ENCODE measurements at places on chromosomes 5 and 9.
A peak's percentile ranks its signal among the peaks of the same experiment; 100 is the strongest.

GRCh38 chr5:173456751-173457171, 128.5 kb upstream of the STC2 start:
- peak; percentile 67 for DNase-seq

GRCh38 chr5:110903966-110904365, 165.2 kb downstream of the SLC25A46 start:
- no peak for DNase-seq

DNA sequence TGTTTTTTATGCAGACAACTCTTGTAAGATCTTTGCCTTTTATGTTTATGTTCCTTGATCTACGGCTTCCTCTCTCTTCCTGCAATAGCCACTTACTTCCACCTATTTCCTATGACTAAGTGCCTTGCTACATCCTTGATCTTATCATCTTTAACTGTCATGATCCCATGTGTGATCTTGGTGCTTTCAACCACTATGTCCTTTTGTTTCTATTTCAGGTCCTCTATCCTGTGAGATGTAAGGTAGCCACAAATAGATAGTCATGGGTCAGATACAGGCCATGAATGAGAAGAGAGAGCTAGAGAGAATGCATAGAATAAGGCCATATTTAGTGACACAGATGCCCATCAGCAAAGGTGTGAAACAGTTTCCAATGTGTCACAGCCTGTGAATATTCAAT, 243.6 kb upstream of the HAPLN1 start:
- peak; percentile 10 for DNase-seq

GRCh38 chr5:96780626-96781025, 27.1 kb downstream of the ERAP1 start:
- DNase-seq = no peak

DNA sequence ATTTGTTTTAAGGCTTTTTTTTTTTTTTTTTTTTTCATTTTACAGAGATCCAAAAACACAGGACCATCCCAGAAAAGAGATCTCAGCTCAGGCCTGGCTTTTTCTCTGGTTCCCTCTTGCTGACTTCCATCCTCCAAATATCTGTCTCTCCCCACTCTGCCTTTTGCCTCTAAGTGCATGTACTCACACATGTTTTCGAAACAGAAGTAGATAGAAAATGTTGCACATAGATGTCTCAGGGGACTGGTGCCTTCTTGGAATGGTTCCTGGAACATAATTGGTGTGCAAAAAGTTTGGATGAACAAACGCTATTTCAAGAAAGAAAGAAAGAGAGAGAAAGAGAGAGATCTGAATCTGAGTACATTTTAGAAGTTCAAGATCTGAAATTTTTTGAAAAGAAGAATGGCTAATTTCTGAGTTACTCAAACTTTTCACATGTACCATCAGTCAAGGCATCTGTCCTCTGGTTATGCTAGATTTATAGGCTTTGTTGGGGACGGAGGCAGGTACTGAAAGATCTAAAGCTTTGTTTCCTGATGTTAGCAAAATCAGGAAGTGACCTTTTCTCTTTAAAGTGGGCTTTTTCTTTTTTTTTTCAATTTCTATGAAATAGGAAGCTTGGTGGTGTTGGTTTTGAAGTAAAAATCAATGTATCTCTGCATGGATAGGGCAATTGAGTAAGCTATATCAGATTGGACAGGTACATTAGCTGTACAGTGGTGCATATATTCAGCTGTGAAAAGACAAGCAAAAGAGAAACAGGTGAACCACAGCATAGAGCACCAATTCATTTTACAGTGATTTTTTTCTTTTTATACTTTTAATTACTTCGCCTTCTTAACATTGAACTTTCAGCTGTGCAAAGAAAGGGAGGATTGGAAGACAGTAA, 8.5 kb upstream of the TNFSF8 start:
- no peak for DNase-seq

DNA sequence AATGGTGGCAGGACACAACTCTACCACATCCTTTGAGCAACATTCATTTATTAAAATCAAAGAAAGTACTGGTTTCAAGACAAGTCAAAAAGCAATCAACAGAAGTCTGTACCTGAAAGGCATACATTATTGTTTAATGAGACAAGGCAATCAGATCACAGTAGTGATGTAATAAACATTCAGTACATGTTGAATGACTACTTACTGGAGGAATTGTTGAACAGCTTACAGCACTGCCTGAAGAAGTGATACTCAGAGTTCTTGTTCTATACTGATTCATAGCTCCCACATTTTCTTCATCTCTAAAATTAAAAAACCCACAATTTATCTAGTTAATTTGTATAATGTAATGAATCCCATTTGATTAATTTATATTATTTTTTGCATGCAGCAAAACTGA, 18.2 kb downstream of the RIOK2 start:
- DNase-seq = no peak

- DNase-seq = peak; percentile 62
Measured at GRCh38 chr9:112443200-112443599, 43.4 kb upstream of the KIAA1958 start.

DNA sequence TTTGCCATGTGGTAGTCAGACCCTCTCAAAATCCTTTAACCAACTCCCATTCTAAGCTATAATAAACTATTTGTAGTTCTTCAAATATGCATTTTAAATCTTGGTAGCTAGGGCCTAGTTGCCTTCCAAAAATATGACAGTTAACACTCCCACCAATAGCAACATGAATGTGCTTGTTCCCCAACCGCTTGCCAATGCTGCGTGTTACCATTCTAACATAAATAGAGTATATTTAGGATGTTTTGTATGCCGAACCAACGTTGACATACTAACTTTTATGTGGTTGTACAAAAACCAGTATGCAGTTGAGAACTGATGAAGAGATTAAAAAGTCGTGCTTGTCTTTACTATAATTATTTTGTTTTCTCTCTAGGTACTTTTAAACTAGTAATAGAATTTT, 9.0 kb downstream of the UBE2B start:
- no peak for DNase-seq

DNA sequence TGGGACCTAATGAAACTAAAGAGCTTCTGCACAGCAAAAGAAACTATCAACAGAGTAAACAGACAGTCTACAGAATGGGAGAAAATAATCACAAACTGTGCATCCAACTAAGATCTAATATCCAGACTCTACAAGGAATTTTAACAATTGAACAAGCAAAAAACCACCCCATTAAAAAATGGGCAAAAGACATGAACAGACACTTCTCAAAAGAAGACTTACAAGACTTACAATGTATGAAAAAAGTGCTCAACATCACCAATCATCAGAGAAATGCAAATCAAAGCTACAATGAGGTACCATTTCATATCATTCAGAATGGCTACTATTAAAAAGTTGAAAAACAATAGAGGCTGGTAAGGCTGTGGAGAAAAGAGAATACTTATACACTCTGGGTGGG, 58.0 kb downstream of the SHOC1 start:
- no peak for DNase-seq

DNA sequence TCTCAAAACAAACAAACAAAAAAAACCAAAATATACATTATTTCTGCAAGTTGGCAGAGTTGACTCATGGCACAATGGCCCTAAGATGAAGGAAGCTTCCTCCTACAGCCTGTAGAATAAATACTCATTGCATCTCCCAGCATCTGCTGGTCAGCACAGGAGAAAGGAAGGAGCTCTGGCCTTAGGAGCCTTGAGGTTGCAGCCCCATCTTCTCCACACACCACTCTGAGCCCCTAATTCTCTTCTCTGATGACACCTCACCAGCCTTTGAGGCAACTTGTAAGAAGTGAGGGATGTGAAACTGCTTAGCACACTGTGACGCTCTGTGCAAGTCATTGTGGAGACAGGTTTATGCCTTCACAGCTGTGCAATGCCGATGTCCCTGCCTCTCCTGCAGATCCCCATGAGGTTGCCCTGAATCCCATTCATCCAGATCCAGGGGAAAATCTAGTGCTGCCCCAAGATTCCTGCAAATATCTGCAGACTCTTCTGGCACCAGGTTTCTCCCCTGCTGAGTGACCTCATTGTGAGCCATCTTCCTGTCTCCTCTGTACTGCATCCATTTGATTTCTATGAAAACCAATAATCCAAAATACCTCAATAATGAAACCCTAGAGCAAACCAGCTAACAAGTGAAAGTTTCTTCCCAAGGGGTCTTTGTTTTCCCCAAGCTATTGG, 65.3 kb upstream of the TGFBR1 start:
- DNase-seq = no peak

DNA sequence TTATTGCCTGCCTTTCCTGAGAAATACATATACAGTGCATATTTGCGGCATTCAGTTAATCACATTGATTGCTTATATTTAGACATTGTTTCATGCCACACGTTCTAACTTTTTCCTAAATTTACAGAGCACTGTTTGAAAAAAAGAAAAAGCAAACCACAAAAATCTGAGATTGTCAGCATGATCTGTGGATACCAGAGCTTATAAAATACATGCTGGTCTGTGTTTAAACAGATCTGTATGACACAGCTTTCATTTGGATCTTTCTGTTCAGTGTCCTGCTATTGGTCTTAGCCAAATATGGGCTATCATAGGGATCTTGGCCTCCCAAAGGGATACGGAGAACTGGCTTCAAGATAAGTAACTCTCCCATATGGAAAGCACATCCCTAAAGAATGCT, 20.2 kb downstream of the ALDH1A1 start:
- no peak for DNase-seq

DNA sequence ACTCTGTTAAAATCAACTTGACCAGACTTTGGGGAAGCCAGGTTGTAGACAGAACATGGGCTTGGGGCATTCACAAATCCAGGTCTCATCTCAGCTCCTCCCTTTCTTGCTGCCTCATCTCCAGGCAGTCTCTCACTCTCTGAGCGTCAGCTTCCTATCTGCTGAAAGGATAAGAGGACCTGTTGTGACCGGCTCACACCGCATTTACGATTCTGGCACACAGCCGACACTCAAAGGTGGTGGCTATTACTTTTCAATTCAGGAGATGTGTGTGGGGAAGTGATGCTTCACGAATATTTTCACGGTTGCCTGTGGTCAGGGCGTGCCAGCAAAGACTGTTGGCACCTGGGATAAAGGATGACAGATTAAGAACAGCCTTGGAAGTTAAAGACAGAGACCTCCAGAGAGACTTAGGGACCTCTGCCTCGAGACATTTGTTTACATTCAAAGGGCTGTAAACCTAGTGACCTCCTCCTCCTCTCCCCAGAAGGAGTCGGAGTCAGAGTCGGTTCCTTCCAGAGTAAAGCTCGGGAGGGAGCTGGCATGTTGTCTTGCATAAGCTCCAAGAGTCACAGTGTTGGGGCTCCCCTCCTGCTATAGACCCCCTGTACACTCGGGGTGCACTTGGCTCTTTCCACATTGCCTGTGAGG, 83.2 kb downstream of the AK8 start:
- DNase-seq = no peak

DNA sequence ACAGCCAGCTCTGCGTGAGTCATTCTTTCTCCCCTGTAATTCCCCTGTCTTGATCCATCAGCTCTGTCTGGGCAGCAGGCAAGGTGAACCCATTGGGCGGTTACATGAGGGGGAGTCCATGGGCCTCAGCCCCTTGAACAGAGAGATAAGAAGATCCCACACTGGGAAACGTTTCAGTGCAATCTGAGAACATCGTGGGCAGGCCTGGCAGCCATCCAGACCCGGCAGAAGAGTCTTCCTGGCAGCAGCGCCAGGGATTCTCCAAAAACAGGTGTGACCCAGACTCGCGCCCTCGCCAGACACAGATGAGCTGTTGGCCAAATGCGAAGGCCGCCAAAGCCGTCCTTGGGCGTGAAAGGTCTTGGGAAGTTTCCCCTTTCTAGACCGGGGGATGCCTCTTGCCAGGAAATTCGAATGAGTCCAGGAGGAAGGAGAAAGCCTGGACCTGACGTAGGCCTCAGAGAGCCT, 6.4 kb upstream of the SLC12A7 start:
- no peak for DNase-seq

GRCh38 chr9:87867391-87867790, 15.3 kb upstream of the SPATA31E1 start:
- no peak for DNase-seq

DNA sequence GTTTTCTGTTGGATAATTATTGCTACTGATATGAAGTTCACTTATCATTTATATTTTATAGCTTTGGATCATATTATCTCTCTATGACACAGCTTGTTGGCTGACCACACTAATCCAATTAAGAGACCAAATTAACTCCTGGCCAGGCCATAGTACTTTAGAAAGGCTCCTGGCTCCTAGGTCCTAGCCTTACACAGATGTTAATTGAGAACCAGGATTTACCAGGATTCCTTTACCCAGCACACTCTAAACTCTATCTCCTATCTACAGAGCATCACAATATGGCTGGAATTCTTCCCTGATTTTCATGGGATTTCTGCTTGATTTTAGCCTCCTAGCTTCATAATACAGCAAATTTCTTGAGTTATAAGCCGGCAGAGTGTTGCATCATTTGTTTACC, 80.3 kb downstream of the SLCO6A1 start:
- no peak for DNase-seq

- DNase-seq = no peak
Measured at GRCh38 chr5:91742550-91742949, 359.4 kb upstream of the ARRDC3 start.

DNA sequence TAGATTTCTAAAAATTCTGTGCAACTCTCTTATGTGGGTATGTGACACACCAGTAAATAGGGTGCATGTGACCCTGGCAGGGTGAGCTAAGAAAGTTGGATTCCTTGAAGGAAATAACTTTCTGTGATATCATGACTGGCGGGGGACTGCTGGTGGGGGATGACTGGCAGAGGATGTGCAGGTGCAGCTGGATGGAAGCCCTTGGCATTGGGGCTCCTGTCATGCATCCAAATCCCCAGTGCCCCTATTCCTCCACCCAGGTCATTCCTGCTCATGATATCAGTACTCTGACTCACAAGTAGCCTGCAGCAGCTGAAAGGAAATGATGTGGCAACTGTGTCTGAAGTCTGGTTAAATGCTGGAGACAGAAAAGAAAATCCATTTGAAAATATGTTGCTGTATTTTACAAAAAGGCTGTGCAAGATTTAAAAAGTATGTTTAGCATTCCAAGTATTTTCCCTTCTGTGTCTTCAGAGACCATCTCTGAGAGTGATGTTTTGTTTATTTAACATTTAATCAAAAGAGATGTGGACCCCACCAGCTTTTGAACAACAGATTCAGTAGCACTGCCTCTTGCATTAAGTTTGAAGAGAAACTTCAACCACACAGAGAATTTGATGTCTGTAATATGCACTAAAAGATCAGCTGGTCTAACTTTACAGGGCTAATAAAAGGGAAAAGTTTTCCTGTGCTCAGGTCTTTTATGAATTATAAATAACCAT, 17.9 kb upstream of the ZSWIM6 start:
- peak; percentile 93 for DNase-seq

DNA sequence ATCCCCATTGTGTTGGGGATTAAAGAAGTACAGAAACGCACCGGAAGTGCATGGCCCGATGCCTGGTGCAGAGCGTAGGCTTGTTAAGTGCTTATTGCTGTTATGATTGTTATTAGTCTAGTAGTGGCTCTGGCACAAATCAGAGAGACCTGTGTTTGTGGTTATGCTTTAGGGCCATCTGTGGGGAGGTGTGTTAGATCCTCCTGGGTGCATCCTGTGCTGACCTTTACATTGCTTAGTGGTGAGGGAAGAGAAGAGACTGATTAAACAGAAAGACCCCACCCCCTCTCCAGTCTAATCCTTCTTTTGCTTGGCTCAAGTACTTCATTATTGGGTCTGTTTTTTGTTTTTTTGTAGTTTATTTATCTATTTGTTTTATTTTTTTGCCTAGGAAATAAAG, 112.7 kb upstream of the SPRY4 start:
- no peak for DNase-seq

GRCh38 chr5:132622608-132623007, 35.4 kb upstream of the IL13 start:
- DNase-seq = no peak

All from common myeloid progenitor, CD34-positive (primary cell).